ENCODE measurements at places on chromosomes 2 and 18.

- no peak for ATAC-seq
Measured at GRCh38 chr2:33205693-33206434, 259.1 kb downstream of the LTBP1 start.

GRCh38 chr2:10038716-10039115, 4.6 kb upstream of the KLF11 start:
- no peak for ATAC-seq

GRCh38 chr2:233060501-233060979, 398 bp downstream of the INPP5D start:
- no peak for ATAC-seq

GRCh38 chr2:98088261-98088660, 1.3 kb downstream of the VWA3B start:
- no peak for ATAC-seq

- peak; percentile 76 for ATAC-seq
Measured at GRCh38 chr2:130336877-130337734, 5.6 kb upstream of the IMP4 start.

GRCh38 chr2:222563106-222563718, 92.7 kb downstream of the FARSB start:
- ATAC-seq, result no peak

DNA sequence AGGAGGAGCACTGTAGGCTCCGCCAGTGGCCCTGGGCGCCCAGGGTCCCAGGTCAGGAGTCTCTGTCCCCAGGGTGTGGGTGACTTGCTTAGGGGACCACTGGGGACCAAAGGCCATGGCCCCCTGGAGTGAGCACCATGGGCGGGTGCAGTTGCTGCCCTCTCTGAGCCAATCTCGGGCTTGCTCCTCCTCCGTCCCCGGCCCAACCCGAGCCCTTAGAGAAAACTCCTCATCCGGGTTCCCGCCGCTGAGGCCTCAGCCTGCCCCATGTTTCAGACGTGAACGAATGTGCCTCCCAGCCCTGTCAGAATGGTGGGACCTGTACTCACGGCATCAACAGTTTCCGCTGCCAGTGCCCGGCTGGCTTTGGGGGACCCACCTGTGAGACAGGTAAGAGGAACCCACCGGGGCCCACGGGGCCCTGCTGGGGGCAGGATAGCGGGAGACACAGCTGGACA, 38.6 kb downstream of the SNED1 start:
- no peak for ATAC-seq

- ATAC-seq, result no peak
Measured at GRCh38 chr2:151845884-151846283, 17.7 kb upstream of the ARL5A start.

- ATAC-seq, result no peak
Measured at GRCh38 chr2:101368376-101368775, 18.9 kb downstream of the CREG2 start.

GRCh38 chr2:75920859-75921551, 210.3 kb upstream of the GCFC2 start:
- ATAC-seq, result no peak

DNA sequence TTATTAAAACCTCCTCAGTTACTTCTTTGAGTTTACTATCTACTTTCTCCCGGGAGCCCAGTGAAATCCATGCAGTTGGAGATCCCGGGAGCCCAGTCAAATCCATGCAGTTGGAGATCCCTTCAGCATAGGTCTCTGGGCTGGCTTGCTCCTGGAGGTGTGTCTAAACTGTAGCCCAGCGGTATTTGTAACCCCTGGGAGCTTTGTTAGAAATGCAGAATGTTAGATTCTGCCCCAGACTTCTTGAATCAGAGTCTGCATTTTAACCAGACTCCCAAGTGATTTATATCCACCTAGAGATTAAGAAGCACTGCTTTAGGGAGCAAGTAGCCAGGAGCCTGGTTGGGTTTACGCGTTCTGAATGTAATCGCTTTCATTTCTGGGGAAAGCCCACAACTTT, 54.5 kb downstream of the ARHGAP28 start:
- ATAC-seq, result no peak

DNA sequence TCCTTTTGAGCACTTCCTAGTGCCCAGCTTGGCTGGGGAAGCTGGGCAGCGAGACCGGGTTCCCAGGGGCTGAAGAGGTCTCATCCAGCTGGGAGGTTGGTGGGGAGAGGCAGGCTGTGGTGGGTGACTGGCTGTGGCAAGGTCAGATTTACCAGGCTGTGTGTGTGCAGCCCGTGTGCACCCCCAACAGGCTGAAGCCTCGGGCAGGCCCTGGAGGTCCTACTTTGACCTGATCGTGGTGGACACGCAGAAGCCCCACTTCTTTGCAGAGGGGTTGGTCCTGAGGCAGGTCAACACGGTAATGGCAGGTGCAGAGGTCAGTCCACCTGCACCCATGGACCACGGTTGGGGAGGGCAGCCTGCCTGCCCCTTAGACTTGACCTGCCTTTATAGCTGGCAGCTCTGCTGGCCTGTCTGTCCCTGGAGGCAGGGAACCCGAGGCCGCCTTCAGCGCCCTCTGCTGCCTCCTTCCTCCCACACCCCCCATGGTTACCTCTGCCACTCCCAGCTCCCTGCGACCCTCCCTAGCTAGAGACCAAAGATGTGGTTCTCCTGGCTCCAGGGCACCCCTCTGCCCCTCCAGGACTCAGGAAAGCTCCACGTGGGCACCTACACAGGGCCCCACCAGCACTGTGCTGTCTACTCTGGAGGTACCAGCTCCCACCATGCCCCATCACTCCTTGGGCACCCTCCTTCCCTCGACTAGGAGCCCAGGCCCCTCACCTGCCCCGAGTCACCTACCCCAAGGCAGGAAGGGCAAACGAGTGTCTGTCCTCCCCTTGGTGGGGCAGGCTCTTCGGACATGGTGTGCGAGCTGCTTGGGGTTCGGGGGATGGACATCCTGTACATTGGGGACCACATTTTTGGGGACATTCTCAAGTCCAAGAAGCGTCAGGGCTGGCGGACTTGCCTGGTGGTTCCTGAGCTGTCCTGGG, 4.0 kb downstream of the NT5DC4 start:
- 0 out of 3 replicates have a peak, but pooled peaks have one; percentile 11 for ATAC-seq

GRCh38 chr18:78228974-78229373, 750.6 kb upstream of the SALL3 start:
- no peak for ATAC-seq

DNA sequence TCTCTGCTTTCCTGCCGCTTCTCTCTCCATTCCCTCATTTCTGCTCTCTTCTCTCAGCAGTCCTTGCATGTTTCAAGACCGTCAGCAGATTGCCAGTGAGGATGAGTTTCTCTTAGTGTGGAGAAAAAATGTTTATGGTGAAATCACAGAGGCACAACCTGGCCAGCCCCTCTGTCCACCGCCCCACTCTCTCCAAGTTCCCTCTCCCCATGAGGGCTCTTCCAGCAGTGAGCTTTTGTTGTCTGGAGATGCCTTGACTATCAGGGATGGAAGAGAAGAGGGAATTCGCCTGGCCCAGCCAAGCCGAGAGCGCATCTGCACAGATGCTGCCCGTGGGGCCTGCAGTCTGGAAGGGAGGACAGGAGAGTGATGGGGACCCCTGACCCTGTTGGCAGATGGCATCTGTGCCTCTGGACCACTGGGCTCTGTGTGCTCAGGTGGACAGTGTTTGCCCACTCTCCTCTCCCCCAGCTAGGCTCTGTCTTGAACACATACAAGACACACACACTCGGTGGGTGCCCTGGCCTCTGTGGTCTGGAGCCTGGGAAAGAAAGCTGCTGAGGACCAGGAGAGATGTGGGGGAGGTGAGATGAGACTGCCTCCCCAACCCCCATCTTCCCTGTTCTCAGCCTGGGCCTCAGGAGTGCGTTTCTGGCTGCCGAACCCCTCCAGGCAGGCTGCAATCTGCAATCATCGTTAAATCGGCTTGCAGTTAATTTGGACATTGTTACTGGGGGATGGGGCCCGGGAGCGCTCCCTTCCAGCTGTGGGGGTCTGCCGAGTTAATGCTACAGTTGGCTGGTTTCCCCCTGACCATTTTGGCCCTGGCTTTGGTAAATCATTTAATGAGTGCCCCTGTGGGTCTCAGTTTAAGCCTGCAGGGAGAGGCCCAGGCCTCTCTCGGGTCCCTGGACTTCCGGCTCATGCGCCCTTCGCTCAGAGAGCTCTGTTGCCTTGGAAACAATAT, 4.5 kb downstream of the ITM2C start:
- no peak for ATAC-seq

GRCh38 chr2:218816561-218817011, 15.0 kb downstream of the PRKAG3 start:
- no peak for ATAC-seq

- ATAC-seq, result no peak
Measured at GRCh38 chr2:128986026-128986715, 667.5 kb upstream of the HS6ST1 start.

DNA sequence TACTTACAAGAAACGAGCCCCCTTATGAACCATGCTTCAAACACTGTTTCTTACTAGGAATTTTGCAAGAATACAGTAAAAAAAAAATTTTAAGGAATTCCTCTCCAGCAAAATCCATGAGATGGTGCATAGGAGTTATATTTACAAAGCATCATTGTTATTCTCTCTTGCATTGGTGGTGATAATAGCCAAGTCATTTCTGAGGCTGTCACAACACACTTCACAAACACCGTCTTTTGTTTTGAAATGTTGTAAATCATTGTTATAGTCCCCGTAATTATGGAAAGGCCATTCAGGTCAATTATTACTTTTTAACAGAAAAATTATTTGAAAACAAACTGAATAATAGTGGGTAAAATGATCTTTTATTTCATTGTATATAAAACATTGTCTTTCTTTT, 60.1 kb downstream of the DYNC1I2 start:
- no peak for ATAC-seq

DNA sequence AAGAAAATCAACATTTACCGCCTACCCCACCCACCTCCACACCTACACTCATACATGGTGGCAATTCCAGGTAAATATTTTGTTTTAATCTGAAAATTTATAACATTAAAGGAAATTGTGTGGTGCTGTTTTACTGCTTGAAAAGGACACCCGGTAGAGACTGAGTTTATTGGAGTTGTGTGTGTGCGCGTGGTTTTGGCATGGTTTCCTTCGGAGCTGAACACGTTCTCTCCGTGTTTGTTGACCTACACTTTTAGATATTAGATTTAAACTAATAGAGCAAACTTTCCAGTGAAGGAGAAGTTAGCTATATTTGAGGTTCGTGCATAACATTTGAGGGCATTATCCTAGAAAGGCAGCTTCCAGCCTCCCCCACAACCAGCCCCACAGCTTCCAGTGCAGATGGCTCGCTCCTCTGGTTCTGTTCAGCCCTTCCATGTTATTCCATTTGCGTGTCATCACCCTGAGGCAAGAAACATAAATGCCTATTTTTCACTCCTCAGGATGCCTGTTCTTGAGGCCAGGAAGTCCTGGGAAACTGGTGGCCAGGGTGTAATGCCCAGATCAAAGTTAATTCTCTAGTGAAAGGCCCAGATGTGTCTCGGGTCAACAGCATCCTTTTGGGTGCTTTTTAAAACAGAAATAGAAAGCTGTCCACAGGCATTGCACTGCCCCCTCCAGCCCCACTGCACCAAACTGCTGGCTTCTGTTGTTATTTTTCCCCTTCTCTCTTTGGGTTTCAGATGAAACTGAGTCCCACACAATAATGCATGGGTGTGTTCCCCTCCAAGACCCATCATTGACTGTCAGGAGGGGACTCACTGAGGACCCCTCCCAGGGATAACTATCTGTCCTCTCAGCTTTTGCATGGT, 190.2 kb downstream of the SETBP1 start:
- no peak for ATAC-seq

GRCh38 chr18:48735080-48735676, 196.3 kb downstream of the CTIF start:
- peak; percentile 53 for ATAC-seq

- no peak for ATAC-seq
Measured at GRCh38 chr2:98324181-98324580, 22.1 kb upstream of the CNGA3 start.

DNA sequence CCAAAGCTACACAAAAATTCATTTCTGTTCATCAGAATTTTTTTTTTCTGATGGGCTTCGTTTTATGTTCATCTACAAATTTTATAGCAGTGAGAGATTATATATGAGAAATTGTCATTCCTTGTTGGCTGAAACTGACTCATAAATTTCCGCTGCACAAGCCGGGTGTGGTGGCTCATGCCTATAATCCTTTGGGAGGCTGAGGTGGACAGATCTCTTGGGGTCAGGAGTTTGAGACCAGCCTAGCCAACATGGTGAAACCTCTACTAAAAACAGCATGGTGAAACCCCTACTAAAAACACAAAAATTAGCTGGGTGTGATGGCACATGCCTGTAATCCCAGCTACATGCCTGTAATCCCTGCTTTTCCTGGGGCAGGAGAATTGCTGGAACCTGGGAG, 72.0 kb downstream of the PLEKHM3 start:
- no peak for ATAC-seq

DNA sequence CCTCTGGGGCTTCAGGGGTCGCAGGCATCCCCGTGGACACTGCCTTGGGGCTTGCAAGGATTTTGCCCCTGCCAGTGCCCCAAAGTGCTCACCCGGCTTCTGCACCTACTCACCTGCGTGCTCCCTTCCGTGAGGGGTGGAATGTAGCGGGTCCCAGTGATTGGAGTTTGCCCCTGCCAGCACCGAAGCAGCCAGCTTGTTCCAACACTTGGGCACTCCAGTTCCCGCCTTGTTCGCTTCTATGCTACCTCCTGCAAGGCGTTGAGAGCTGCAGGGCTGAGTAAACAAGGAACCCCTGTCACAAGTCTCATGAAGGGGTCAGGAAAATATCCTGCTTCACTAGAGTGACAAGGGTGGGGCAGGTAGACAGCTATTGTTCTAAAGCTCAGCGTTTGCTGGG, 631.5 kb downstream of the EPHA4 start:
- no peak for ATAC-seq

DNA sequence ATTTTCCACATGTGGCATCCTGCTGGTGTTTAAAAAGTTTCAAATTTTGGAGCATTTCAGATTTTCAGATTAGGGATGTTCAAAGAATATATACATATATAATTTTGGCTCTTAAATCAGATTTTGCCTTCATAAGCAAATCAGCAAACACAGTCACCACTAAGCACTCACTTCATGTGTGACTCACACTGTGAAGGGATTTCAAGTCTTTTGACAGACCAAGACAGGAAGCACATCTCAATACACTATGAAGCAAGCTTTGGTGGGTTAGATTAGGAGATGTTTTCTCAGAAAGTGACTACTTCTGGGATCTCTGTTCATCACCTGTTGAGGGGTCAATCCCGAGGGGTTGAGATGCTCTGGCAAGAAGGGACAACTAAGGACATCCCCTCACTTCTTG, 227.8 kb upstream of the RBBP8 start:
- ATAC-seq, result no peak
